ENCODE measurements at places on chromosomes 6 and 20. TPM values are rescaled to one million over a fixed set of nuclear protein-coding genes. Genes with fewer than 3 reads are reported as not detected.

DNA sequence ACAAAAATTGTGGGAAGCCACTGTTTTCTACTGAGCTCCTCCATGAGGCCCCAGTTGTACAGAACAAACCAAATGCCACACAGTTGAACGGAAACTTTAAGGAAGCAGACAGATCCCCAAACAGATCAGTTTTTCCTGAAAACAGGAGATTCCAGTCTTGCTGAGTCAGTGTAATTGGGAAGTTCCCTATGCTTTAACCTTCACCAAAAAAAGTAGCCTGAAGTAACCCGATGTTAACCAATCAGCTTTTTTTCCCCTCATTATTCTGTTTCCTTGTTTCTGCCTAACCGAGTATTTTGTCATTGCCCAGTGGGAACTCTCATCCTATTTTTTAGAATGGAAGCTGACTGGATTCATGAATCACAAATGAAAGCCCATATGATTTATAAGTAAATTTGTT lies 36.7 kb downstream of the MARCKS start:
- DNase-seq, result no peak

DNA sequence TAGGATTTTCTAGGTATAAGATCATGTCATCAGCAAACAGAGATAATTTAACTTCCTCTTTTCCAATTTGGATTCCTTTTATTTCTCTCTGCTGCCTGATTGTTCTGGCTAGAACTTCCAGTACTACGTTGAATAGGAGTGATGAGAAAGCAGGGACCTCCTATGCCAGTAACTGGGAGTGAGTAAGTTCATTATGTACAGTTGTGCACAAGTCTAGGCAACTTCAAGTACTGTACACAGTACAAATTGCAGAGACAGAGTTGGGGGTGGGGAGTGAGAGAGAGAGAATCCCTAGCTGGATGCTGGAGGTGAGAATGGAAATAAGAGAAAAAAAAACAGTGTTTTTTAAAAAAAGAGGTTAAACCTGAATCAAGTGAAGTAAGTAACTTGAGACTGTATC lies 210.2 kb downstream of the MMUT start:
- DNase-seq, result no peak

GRCh38 chr6:113668641-113669408 lies 188.3 kb upstream of the MARCKS start:
- no peak for DNase-seq

Gene ROS1
- not detected for total RNA-seq

- DNase-seq, result no peak
These were observed 703.4 kb downstream of the EPHA7 start for GRCh38 chr6:92715991-92716390.

Gene TNXB
- 143 TPM for total RNA-seq

- DNase-seq, result no peak
These were observed 7.0 kb downstream of the MRPS18A start for GRCh38 chr6:43680308-43681200.

Gene SPDEF
- total RNA-seq, result not detected

DNA sequence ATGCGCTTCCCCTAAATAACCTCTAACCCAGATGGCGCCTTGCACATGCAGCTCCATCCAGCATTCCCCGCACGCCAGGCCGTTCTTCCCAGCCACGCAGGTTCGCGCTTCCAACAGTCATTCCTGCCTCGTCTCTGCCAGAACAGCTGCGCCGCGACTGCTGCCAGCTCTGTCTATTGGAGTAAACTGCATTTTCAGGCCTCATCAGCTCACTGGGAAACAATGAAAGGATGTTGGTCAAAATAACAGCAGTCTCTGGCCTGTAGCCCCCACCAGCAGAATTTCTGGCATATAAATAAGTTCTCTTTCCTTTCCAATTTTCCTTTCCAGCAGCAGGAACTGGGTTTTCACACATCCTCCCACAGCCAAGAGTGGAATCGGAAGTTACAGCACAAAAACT lies 14.6 kb downstream of the NRSN1 start:
- DNase-seq, result peak; percentile 37

DNA sequence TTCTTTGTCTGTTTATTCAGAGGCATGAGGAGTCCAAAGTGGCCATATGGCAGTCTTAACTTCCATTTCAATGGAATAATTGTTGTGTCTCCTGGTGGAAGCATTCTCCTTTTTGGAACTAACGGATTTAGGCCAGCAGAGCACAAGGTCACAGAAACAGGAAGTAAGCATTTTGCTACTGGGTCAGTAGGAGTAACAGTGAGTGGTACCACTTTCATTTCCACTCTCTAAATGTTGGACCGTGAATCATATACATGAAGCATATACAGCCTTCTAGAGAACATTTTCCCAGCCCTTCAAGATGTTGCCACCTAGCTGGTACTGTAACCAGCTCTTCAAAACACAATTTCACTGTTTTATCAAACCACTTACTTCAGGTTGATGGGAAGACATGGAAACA lies 182.8 kb downstream of the EYS start:
- no peak for DNase-seq

GRCh38 chr20:57389695-57390603 lies 1.2 kb upstream of the RBM38 start:
- no peak for DNase-seq

DNA sequence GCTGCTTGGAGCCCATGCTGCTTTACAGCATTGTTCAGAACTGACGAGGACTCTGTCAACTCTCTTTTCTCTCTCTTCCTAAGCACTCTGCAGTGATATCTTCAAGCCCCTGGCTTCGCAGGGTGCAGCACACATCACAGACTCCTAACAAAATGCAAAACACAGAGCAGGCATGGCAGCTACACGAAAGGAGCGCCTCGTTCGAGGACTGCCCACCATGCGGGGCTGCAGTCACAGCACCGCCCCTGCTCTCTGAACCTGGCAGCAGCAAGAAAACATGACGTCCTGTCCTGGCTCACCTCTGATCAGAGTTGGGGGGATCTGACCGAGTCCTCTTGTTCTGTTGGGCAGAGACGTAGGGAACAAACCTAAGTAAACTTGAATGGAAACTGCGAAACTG lies 281.7 kb downstream of the CDH26 start:
- no peak for DNase-seq

Gene TUBB2B
- 3.9 TPM for total RNA-seq

- no peak for DNase-seq
These were observed 365.6 kb downstream of the FARS2 start for GRCh38 chr6:5626727-5627426.

- no peak for DNase-seq
These were observed 21.3 kb downstream of the KCNG1 start for GRCh38 chr20:51001430-51002265.

DNA sequence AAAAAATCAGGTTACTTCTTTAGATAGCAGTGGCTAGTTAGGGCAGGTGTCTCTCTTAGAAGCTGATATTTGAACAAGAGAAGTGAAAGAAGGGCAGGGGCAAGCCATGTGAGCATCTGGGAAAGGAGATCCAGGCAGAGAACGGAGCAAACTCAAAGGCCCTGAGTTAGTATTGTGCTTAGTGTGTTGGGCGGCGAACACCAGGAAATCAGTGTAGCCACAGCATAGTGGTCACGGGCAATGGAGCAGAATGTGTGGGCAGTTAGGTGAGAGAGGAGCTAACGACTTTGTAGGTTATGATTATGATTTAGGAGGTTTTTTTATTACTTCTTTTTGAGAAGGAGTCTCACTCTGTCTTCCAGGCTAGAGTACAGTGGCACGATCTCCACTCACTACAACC lies 229.3 kb downstream of the TMEM242 start:
- no peak for DNase-seq

Gene FILIP1
- total RNA-seq, result 86.3 TPM

Gene PRR18
- total RNA-seq, result 0.26 TPM

- no peak for DNase-seq
These were observed 114.5 kb downstream of the TOX2 start for GRCh38 chr20:44028868-44029847.

DNA sequence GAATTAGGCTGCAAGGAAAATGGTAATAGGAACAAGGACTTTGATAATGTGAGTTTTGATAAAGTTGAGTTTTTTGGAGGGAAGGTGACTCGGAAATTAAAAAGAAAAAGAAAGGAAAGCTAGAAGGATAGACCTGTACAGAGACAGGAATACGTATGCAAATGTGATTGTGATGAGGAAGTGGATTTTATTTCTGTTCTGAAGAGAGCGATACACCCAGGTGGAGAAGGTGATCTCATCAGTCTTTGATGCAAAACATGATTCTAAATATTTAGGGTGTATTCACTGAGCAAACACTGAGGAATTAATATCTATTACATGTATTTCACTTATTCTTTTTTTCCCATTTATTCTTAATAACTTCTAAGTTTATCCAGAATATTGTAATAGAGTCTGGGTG lies 9.2 kb upstream of the PLEKHG1 start:
- DNase-seq, result no peak

GRCh38 chr6:157847846-157848245 lies 24.8 kb downstream of the SNX9 start:
- no peak for DNase-seq

DNA sequence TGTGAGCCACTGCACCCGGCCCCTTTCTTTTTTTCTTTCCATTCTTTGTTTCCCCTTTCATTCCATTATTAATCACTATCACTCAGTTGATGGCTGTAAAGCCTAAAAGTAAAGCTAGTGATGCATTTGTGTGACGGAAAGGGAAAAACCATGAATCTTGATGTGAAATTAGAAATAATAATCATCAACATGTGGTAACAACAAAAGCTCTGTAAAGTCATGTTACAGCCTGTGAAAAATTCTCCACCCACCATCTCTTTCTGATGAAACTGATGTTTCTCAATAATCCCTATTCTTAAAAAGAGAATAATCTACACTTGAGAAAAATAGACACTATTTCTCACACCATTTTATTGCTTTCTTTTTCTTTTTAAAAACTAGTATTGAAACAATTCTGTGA lies 80.0 kb downstream of the CRYBG1 start:
- DNase-seq, result no peak

- DNase-seq, result peak; percentile 99
These were observed at the start of gene TP53RK for GRCh38 chr20:46689082-46689753. Gene TP53RK (minus strand): TSS chr20:46689444. CDS start chr20:46689414, 30 bp downstream.

GRCh38 chr20:45934046-45934585 lies 367 bp upstream of the PCIF1 start:
- peak; percentile 81 for DNase-seq

Gene RBBP8NL
- not detected for total RNA-seq

DNA sequence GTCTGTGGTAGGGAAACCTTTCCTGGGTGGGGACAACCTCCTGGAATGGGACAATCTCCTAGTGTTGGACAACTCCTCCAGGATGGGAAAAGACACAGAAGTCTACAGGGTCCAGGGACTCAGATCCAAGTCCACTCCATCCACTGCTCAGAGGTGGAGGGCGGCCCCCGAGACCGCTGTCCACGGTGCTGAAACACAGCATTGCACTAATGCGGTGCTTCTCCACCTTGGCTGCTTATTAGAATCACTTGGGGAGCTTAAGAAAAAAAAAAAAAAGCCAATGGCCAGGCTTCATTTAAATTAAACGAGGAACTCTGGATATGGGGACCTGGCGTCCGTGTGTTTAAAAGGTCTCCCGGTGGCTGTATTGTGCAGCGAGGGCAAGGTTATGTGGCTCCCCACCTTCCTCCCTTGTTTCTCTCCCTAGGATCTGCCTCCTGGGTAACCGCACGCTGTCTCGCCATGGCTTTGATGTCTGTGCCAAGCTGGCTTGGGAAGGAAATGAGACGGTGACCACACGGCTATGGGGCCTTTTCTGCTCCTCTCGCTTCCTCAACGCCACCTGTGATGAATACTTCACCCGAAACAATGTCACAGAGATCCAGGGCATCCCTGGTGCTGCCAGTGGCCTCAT lies 12.0 kb downstream of the SLC12A5 start:
- no peak for DNase-seq

GRCh38 chr6:142886431-142887170 lies 58.4 kb downstream of the HIVEP2 start:
- DNase-seq, result no peak

GRCh38 chr20:25223179-25223661 lies 24.7 kb upstream of the PYGB start:
- DNase-seq, result no peak

Gene SOBP
- 14.4 TPM for total RNA-seq

Gene SLC22A7
- not detected for total RNA-seq

Gene HSPA12B
- total RNA-seq, result 15.7 TPM

Gene PCMT1
- total RNA-seq, result 107 TPM

GRCh38 chr20:5557123-5557522 lies 193.1 kb upstream of the SHLD1 start:
- DNase-seq, result peak; percentile 29

- no peak for DNase-seq
These were observed 15.1 kb downstream of the PTPRA start for GRCh38 chr20:2888224-2888955.

DNA sequence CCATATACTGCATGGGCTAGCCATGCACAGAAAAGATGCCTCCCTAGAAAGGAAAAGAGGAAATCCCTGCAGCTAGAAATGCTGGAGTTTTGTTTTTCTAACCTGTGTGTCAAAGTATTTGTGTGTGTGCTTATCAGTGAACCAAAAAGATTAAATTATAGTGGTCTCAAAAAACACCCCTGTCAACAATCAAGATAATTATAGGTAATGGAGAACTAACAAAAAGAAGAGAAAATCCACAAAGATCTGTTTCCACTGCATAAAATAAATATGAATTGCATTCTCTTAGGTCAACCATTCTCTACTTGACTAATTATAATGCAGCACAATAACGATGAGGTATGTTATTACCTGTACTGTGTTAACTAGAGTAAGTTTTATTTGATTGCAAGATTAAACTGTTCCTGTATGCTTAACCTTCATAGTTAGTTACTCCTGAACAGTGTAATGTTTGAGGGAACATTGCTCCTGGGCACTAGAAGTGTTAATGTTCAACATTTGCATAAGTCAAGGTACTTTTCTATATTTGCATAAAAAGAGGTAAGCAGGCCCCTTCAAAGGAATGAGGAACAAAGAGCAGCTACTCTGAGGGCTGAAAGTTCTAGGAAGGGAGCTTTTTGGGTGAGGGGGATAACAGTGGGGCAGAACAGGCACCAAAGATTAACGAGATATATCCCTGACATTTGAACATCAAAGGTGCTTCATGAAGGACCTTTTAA lies 212.1 kb downstream of the BTBD9 start:
- no peak for DNase-seq

DNA sequence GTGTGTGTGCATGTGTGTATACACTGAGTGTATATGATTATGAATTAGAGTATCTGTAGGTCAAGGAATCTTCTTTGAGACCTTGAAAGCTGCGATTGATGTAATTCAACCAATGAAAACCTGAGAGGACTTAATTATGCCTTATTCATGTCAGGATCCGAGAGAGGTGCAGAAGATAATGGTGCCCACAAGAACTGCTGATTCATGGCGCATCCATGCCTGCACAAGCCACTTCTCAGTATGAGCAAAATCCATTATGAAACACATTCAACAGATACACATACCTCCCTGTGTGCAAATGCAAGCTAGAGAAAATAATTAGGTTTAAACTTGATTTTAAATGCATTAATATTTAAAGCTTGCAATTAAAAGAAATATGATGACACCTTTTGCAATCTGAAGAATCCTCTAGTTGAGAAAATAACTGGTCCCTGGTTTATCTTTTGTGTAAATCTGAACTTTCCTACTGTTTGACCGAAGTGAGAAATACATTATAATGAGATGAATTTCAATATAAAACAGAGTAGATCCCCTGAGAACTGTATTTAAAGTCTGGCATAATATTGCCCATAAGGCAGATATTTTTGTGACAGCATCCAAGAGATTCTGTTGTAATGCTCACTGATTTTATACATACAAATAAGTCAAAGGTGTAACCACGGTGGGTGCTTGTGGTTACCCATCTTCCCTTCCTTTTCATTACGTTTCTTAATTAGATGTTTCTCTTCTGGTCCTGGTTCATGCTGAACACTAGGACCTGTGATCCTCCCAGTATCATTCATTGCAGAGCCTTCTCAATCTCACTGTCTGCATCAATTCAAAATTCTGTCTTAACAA lies 45.6 kb downstream of the LY86 start:
- DNase-seq, result no peak

Gene DTD1
- 18.9 TPM for total RNA-seq

Measured in left cardiac atrium (tissue), 4 donors.